ENCODE measurements at places on chromosomes 6 and 20.
A peak's percentile ranks its signal among the peaks of the same experiment; 100 is the strongest.

GRCh38 chr6:169841907-169842606 lies 90.6 kb downstream of the ERMARD start:
- DNase-seq = no peak

DNA sequence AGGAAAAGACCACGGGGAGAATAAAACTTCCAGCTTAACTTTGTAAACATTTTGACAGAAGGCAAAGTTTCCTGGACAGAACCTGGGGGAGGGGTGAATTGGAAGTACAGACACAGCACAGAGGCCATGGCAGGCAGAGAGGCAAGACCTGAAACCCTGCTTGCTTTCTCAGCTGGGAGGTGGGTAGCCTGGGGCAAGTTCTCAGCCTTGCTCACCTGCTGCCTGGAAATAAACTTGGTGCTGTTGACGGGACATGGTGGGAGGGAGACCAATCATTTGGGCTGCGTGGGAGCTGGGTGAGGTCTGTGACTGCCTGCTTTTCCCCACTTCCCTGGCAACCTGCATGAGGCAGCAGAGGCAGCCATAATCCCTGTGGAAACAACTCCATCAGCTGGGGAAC lies 221.3 kb downstream of the MOXD1 start:
- no peak for DNase-seq

DNA sequence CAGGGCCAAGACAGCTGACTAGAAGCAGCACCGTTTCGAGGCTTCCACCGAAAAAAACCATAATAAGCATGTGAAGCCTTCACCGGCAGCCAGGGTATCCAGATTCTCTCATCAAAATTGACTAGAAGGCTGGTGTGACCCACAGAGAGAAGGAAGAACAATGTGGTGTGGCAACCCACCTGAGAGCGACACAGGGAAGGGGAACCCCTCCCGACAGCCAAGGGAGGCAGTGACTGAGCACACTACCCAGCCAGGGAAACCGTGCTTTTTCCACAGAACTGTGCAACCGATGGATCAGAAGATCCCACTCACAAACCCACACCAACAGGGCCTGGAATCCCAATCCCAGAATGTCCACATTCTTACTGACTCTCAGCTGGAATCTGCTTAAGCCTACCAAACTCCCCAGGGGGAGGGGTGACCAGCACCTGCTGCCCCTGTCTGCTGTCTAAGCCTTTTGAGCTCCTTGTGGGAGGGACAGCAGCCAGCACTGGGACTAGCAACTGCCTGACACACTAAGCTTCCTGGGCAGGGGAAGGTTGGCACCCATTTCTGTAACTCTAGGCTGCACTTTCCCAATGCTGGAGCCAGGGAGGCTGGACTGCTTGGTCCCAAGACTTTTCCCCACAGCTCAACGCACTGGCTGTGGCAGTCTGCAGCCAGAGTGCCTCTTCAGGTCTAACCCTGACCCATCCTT lies 231.9 kb upstream of the FAM83B start:
- no peak for DNase-seq

DNA sequence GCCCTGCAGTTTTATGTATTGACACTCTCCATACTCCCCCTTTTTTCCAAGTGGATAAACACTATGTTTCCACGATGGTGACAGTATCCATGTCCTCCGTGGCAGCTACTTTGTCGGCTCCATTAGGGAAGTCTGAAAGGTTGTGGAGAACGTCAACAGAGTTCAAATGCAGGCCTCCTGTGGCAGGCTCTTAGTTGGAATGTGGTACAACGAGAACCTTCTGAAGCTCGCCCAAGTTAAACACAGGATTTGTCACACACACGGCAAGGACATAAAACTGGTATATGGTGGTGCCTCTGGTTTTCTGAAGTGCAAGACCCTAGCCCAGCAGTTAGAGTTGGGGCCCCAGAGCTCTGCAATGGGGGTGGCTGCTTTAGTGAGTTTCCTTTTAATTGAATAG lies 187.0 kb upstream of the TAB2 start:
- DNase-seq = no peak

DNA sequence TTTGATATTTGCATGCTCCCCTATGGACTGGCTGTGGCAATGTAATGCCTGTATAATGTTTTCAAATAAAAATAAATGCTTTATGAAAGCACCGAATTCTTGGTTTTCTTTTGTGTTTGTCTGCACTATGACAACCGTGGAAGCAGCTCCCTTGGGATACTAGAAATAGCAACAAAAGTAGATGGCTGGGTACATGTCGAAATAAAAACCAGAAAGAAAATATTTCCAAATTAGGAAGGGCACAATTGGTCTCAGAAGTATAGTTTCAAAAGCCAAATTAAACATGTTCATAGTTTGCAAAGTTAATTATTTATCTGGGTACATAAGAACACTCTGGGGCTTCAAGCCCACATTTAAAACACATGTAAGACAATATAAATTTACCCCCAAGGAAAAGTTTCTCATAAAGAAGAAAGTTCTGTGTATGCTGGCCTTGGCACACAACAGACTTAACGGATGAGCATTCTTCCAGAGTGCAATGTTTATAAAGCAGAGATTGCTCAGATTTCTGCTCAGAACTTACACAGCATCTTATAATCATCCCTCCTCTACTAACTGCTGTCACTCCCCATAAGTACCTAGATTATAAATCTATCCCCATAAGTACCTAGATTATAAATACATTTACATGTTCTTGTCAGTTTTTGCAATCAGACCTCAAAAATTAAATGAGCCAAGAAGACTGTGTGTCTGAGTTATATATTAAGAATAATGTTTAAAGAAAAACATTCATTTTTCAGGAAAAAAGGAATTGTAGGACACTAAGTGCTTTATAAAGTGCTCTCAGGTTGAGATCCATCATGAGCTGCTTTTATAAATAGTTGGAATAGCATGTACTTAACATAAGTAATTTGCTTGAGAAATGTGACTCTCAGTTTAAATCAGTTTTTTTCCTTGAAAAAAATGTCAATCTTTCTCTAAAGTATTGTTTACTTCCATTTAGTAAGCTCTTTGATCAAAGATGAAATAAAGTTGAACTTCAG lies 230.2 kb upstream of the PLN start:
- peak; percentile 16 for DNase-seq

DNA sequence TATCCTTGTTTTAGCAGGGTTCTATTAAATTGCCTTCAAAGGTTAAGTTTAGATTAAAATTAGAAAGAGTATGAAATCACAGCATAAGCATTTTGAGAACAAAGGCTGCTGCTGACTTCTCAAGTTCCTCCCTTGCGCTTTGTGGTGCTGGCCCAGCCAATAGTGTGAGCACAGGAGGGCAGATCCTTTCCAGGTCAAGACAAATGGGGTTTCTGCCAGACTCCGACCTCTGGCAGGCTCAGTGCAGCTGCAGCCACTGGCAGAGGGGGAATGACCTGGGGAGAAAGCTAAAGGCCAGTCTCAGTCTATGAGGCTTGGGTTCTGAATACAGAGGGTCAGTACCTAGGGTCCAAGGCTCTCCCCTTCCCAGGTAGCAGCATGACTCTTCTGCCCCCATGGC lies 27.0 kb downstream of the CLIC5 start:
- no peak for DNase-seq

GRCh38 chr6:88311561-88311960 lies 145.4 kb upstream of the CNR1 start:
- no peak for DNase-seq

DNA sequence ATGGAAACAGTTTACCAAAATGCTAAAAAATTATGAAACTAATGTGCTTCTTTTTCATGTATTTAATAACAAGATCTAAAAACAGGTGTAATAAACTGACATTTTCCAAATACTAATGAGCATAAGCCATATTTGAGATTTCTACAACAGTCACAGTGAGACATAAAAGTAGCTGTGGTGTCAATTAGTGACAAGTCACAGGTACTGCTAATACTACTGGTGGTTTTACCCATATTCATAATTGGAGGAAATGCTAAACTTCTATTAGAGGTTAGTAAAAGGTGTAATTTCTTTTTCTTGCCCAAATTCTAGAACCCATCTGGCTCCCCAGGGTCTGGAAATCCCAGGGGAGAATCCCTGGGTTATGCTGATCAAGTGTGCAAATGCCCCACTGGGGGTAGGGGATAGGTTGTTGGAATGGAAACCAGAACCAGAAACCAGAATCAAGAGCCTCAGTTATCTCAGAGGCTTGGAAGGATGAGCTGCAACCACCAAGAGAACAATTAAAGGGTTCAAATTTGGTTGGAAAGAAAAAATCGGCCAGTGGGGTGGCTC lies 7.1 kb upstream of the GTF2H4 start:
- no peak for DNase-seq

- no peak for DNase-seq
Observed at GRCh38 chr6:34949636-34950035, 60.6 kb downstream of the ANKS1A start.

- no peak for DNase-seq
Observed at GRCh38 chr6:87174078-87174579, 18.8 kb downstream of the ZNF292 start.

DNA sequence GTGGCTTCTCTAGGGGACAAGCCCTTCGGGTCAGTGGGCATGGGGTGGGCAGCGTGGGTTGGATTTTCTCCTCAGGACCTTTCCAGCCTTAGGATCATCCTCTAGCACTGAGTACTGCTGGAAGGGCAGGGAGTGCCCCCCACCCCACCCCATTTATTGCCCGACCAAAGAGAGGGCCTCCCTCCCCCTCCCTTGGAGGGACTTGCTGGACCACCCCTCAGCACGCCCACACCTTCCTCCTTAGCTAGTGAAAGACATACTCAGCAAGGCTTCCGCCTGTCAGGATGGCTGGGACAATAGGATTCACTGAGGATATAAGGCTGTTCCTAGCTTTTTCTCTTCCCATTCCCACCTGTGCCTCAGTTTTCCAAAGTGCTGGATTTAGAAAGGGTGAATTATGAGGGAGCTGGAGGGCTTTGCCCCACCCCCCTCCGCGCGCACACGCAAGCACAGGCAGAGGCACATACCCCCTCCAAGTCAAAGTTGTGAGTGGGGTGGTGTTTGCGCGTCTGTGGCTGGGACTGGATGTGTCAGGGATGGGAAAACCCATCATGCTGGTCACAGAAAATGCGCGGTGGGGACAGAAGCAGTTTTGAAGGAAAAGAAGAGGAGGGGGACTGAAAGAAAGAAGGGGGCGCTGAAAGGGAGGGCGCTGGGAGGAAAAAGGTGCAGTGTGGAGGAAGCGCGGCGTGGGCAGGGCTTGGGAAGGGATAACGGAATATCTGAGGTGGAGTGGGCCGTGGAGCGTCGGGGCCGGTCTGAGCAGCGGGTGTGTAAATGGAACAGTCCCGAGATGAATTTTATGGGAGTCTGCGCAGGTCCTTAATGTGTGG lies 693 bp upstream of the SLC29A1 start:
- no peak for DNase-seq

- no peak for DNase-seq
Observed at GRCh38 chr6:25956226-25956625, 6.4 kb upstream of the TRIM38 start.

- DNase-seq = no peak
Observed at GRCh38 chr6:46756469-46757213, 9.9 kb downstream of the ANKRD66 start.

DNA sequence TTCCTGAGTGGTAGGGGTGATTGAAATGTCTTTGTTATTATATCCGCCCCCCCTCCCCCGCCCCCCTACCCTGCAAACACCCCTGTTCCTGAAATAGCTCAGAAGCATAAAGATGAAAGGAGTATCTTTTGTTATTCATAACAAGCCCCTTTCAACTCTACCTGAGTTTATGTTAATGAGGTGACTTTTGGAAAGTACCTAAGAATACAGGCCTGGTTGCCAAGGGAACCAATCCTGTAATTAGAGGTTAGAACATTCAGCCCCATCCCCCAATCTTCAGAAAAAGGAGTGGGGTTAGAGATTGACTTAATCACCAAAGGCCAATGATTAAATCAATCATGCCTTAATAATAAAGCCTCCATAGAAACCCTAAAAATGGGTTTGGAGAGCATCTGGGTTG lies 979.2 kb upstream of the GJE1 start:
- DNase-seq = no peak

GRCh38 chr6:13427801-13428582 lies 59.4 kb downstream of the GFOD1 start:
- DNase-seq = no peak

GRCh38 chr6:142074516-142074915 lies 58.2 kb upstream of the GJE1 start:
- DNase-seq = peak; percentile 1

GRCh38 chr6:12557765-12558164 lies 158.8 kb upstream of the PHACTR1 start:
- no peak for DNase-seq

DNA sequence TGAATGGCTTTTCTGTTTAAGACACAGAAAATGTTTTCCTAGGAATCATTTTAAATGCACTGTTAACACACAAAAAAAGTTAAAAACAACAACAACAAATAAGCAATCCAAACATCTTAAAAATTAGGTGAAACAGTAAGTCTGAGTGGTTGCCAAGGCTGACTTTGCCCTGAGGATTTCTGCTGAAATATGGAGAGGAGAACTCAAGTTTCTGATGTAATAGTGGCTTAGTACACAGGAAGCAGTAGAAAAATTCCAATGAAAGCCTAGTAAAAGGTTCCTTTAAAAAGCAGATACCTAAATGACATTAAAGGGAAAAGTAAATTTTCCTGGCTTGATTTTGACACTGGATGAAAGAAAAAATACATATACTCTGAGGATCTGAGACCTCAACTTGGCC lies 184.2 kb downstream of the EPM2A start:
- peak; percentile 57 for DNase-seq

- DNase-seq = no peak
Observed at GRCh38 chr20:1623501-1624205, 3.8 kb upstream of the SIRPB1 start.

GRCh38 chr6:111536910-111537527 lies 54.0 kb upstream of the REV3L start:
- peak; percentile 18 for DNase-seq

GRCh38 chr20:38563802-38564431 lies 17.1 kb upstream of the ADIG start:
- DNase-seq = no peak
